ENCODE measurements at places on chromosomes 1 and 21. TPM values are rescaled to one million over a fixed set of nuclear protein-coding genes. Genes with fewer than 3 reads are reported as not detected.

SYT6 gene
- 1.2 TPM for total RNA-seq

HES4 gene
- 83.8 TPM for total RNA-seq

LCE1D gene
- not detected for total RNA-seq

KCNJ9 gene
- total RNA-seq, result not detected

PDZK1 gene
- 25.0 TPM for total RNA-seq

TNFAIP8L2 gene
- not detected for total RNA-seq

GSTM4 gene
- total RNA-seq, result 21.2 TPM

APCS gene
- not detected for total RNA-seq

KISS1 gene
- total RNA-seq, result not detected

GUCA2A gene
- total RNA-seq, result not detected

OLFML3 gene
- 12.9 TPM for total RNA-seq

KRTAP24-1 gene
- not detected for total RNA-seq

HES2 gene
- 0.07 TPM for total RNA-seq

F5 gene
- 2.9 TPM for total RNA-seq

ZBTB37 gene
- 12.2 TPM for total RNA-seq

CD52 gene
- 1.8 TPM for total RNA-seq

CELA3B gene
- total RNA-seq, result not detected

CFAP141 gene
- total RNA-seq, result not detected

Data from progenitor cell of endocrine pancreas (in vitro differentiated cells).